ENCODE measurements at places on chromosomes 13 and 19.

DNA sequence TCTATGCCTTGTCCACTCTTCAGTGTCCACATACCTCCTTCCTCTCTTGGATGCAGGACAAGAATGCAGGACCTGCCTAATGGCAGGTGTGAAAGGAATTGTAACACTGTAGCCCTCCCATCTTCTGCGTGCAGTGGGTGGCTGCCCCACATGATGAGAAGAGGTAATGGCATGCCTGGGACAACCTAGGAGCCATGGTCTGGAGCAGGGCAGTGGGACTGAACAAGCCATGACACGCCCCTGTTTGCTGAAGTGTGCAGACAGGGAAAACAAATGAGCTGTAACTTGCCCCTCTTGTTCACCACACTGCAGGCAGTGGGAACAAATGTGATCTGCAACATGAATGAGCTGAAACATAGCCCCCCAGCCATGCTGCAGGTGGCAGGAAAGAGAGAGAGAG, 192.2 kb downstream of the PCDH17 start:
- H3K27ac ChIP-seq, result no peak overlapping the region
- no peaks in the 10 kb centered on the region for H3K27me3 ChIP-seq
- H3K36me3 ChIP-seq, result peaks cover 2% of the 10 kb centered on the region
- H3K4me1 ChIP-seq, result no peaks in the 10 kb centered on the region
- DNase-seq, result no peak

- no peaks in the 10 kb centered on the region for H3K4me1 ChIP-seq
- H3K36me3 ChIP-seq, result peaks cover 57% of the 10 kb centered on the region
- no peak for DNase-seq
- no peak overlapping the region for H3K4me3 ChIP-seq
- no peaks in the 10 kb centered on the region for H3K27me3 ChIP-seq
Measured at GRCh38 chr19:57812226-57812625, 2.5 kb downstream of the ZNF552 start.

DNA sequence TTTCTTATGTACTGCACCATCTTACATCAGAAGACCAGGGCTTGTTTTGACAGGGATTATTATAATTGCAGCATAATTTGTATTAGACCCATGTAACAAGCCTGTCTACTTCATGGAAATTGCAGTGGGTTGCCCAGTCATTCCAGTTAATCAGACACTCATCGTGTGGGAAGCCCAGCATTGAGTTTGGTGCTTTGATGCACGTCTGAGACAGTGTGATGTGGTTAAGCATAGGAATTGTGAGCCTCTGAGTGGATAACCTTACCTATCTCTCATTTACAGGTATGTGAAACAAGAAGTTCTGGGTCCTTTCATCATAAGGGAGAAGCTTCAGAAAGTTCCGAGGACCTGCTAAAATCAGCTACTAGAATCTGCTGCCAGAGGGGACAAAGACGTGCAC, 12.8 kb downstream of the RGCC start:
- peaks cover 29% of the 10 kb centered on the region for H3K4me1 ChIP-seq
- peaks cover 53% of the 10 kb centered on the region for H3K36me3 ChIP-seq
- DNase-seq, result no peak
- no peaks in the 10 kb centered on the region for H3K27me3 ChIP-seq

- H3K36me3 ChIP-seq, result no peaks in the 10 kb centered on the region
- no peak for DNase-seq
- peaks cover 72% of the 10 kb centered on the region for H3K4me1 ChIP-seq
- no peaks in the 10 kb centered on the region for H3K27me3 ChIP-seq
- H3K27ac ChIP-seq, result peak overlapping the region; percentile 44
Measured at GRCh38 chr13:97269603-97270002, 47.5 kb downstream of the MBNL2 start.

DNA sequence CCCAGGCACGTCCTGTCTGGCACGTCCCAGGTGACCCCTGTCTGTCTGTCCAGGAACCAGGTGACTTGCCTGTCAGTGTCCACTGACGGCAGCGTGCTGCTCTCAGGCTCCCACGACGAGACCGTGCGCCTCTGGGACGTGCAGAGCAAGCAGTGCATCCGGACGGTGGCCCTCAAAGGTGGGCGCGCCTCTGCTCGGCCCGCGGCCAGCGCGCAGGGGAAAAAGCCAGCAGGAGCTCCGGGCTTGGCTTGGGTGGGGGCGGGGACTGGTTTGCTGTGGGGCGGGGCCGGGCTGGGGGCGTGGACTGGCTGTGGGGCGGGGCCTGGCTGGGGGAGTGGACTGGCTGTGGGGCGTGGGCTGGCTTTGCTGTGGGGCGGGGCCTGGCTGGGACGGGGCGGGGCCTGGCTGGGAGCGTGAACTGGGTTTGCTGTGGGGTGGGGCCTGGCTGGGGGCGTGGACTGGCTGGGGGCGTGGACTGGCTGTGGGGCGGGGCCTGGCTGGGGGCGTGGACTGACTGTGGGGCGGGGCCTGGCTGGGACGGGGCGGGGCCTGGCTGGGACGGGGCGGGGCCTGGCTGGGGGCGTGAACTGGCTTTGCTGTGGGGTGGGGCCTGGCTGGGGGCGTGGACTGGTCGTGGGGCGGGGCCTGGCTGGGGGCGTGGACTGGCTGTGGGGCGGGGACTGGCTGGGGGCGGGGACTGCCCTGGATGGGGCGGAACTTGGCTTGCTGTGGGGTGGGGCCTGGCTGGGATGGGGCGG, 7.2 kb downstream of the WDR18 start:
- H3K36me3 ChIP-seq, result no peaks in the 10 kb centered on the region
- H3K4me1 ChIP-seq, result peaks cover 8% of the 10 kb centered on the region
- DNase-seq, result no peak
- no peak overlapping the region for H3K4me3 ChIP-seq
- no peaks in the 10 kb centered on the region for H3K27me3 ChIP-seq
- H3K27ac ChIP-seq, result no peak overlapping the region

GRCh38 chr19:36113894-36114720, 568 bp downstream of the POLR2I start:
- H3K4me3 ChIP-seq, result peak overlapping the region; percentile 91
- peak overlapping the region; percentile 94 for H3K27ac ChIP-seq
- H3K27me3 ChIP-seq, result no peaks in the 10 kb centered on the region
- no peaks in the 10 kb centered on the region for H3K36me3 ChIP-seq
- H3K4me1 ChIP-seq, result no peaks in the 10 kb centered on the region

- no peak overlapping the region for H3K27ac ChIP-seq
- no peaks in the 10 kb centered on the region for H3K36me3 ChIP-seq
- no peak for DNase-seq
- H3K4me3 ChIP-seq, result no peak overlapping the region
- H3K4me1 ChIP-seq, result no peaks in the 10 kb centered on the region
Measured at GRCh38 chr13:37479916-37480315, 118.7 kb downstream of the POSTN start.

GRCh38 chr19:3556978-3557460, 367 bp downstream of the MFSD12 start:
- no peaks in the 10 kb centered on the region for H3K4me1 ChIP-seq
- H3K27me3 ChIP-seq, result no peaks in the 10 kb centered on the region
- no peaks in the 10 kb centered on the region for H3K36me3 ChIP-seq

GRCh38 chr19:32421589-32422361, 16.2 kb downstream of the DPY19L3 start:
- H3K4me1 ChIP-seq, result no peaks in the 10 kb centered on the region
- no peaks in the 10 kb centered on the region for H3K36me3 ChIP-seq
- no peak overlapping the region for H3K4me3 ChIP-seq
- no peak overlapping the region for H3K27ac ChIP-seq
- no peak for DNase-seq
